ENCODE measurements at places on chromosomes 3 and 15. TPM values are rescaled to one million over a fixed set of nuclear protein-coding genes. Genes with fewer than 3 reads are reported as not detected.

DNA sequence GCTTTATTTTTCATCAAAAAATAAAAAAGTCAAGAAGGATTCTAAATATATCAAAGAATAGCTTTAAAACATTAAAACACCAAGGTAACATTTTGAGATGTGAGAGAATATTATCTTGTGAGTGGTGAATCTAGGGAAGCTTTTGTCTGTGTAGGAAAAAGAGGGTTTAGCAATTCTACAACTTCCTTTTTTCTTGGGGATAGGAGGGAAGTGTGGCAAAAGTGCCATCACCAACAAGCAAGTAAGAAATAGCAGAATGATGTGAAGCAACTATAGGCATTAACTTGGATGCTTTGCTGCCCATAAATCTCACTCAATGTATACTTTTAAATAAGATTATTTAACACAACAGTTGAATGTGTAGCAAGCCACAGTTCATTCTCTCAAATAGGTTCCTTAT lies 57.8 kb upstream of the SUCLG2 start:
- DNase-seq = no peak
- no peak overlapping the region for H3K27ac ChIP-seq
- H3K36me3 ChIP-seq = no peaks in the 10 kb centered on the region
- H3K4me1 ChIP-seq = no peaks in the 10 kb centered on the region
- H3K4me3 ChIP-seq = no peak overlapping the region

DNA sequence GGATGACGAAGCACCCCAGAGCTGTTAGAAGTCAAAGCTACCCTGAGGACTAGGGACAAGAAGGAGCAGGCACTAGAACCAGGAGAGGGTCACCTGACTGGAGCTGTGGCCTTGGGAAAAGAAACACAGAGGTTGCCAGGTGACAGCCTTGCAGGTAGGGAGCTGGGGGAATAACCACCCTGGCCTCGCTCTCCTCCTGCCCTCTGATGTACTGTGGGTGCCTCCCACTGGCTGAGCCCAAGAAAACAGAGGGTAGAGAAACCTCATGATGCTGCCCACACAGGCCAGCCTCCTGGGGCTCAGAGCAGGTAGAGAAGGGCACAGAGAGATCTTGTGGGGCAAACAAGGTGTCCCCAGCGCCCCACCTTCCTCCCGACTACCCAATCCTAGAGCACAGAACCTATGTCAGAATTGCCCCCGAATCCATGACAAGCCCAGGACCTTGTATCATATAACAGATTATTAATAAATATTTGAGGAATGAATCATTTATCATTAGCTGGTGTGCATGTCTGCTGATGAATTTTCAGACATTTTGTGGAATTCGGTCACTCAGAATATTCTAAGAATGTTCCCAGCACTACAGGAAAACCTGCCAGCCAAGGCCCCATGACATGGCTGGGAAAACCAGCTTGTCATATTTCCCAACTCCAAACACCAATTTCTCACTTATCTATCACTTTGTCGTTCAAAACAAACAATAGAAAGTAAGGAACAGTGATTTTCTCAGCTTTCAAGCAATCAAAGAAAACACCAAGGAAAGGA lies 59.8 kb upstream of the MEX3B start:
- no peaks in the 10 kb centered on the region for H3K27me3 ChIP-seq
- DNase-seq = no peak
- H3K36me3 ChIP-seq = no peaks in the 10 kb centered on the region

GRCh38 chr3:86785386-86785785 lies 205.6 kb downstream of the VGLL3 start:
- H3K36me3 ChIP-seq = no peaks in the 10 kb centered on the region
- no peak for DNase-seq
- no peaks in the 10 kb centered on the region for H3K4me1 ChIP-seq
- no peak overlapping the region for H3K27ac ChIP-seq
- no peaks in the 10 kb centered on the region for H3K27me3 ChIP-seq

DNA sequence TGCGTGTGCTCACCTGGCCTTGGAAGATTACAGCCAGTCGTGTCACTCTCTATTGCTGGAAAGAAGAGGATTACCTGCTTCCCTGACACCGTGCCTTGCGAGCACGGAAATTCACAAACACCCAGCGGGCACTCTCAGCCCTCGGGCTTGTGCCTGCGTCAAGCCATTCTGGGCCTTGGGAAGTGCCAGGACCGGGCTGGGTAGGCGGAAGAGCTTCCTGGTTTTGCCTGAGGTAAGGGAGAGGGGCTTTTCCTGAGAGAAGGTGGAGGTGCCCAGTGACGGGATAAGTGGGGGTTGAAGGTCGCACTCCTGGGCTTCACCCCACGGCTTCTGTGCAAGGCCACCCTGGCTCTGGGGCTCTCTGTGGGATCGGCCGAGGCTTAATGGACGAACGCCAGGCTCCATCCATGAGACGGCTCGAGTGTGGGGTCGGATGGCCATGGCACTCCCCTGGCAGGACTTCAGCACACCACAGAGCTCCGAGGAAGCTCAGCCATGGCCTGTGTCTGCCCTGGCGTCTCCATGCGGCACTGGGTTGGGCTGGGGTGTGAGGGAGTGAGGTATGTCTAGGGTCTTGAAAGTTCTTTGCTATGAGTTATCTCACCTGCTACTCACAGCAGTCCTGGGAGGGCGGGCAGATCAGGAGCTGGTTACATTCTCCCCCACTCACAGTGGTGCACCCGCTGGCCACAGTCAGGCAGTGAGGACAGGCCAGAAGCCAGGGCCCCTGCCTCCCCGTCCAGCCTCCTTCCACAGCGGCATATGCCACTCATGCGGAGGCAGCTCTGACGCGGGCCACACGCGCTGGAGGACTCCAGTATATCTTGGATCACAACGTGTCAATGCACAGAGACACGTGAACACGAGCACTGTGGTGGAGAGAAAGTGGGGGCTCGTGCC lies 209.0 kb downstream of the XXYLT1 start:
- H3K4me3 ChIP-seq = no peak overlapping the region
- no peaks in the 10 kb centered on the region for H3K27me3 ChIP-seq
- H3K4me1 ChIP-seq = no peaks in the 10 kb centered on the region
- no peak for DNase-seq
- no peaks in the 10 kb centered on the region for H3K36me3 ChIP-seq

GRCh38 chr3:196202516-196202970 lies 8.7 kb downstream of the ZDHHC19 start:
- no peak for DNase-seq
- no peak overlapping the region for H3K27ac ChIP-seq
- H3K27me3 ChIP-seq = no peaks in the 10 kb centered on the region
- no peaks in the 10 kb centered on the region for H3K36me3 ChIP-seq
- H3K4me3 ChIP-seq = no peak overlapping the region
- H3K4me1 ChIP-seq = no peaks in the 10 kb centered on the region

The ISG20 gene
- total RNA-seq = 11.0 TPM

The RBMS3 gene
- total RNA-seq = 0.42 TPM

The CACNA1D gene
- total RNA-seq = 1.1 TPM

The C3orf20 gene
- total RNA-seq = 0.20 TPM

The MEIS2 gene
- 11.5 TPM for total RNA-seq
